Cardiac septum (tissue), 1 donor: ENCODE measurements at places on chromosomes 2 and 18. TPM values are rescaled to one million over a fixed set of nuclear protein-coding genes. Genes with fewer than 3 reads are reported as not detected.

Gene FASTKD2
- total RNA-seq, result 32.3 TPM

Gene TUBB6
- 155 TPM for total RNA-seq

Gene HSBP1L1
- 7.9 TPM for total RNA-seq

Gene DCDC2C
- total RNA-seq, result not detected

Gene KYNU
- total RNA-seq, result 0.67 TPM

DNA sequence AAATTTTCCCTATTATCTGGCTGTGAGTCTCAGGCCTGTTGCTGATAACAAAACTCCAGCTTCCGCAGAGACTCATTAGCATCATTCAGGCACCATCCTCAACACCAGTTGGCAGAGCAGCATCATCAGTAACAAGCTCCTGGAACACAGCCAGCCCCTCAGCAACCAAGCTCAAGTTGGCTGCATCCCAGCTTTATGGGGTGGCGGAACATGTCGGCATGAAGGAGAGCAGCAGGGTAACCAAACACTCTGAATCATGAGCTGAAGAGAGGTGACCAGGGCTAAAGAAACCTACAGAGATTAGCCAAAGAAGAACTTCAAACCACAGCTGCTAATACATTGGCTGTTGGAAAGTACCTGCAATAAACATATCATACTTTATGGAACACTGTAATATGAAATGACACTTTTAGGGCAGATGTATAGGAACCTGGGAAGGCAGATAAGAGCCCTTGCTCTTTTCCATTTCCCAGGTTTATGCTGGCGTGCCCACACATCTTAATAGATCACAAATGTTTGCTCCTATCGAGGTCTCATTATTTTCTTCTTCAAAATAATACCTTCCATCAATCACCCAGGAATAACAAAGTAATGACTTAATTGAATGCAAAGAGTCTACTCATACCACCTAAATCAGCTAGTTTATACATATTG is 63.8 kb downstream of the PDE11A start:
- DNase-seq, result peak; percentile 78

GRCh38 chr2:111209045-111209514 is 88.4 kb downstream of the BCL2L11 start:
- no peak for DNase-seq

DNA sequence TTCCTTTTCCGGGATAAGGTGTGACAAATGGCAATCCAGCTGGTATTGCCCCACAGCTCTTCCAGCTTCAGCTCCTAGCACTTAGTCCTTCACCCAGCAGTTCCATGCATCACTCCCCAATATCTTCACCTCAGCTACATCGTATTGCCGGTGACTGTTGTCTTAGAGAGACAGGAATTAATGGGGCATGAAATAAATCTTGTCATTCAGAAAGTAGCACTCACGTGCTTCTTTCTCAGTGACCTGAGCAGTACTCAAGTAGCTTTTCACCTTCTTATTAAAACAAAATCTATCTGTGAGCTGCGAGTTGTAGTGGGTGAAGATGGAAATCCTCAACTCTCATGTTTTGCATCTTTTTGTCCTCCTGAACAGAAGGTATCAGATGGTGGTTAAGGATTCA is 72.8 kb downstream of the PTH2R start:
- no peak for DNase-seq

DNA sequence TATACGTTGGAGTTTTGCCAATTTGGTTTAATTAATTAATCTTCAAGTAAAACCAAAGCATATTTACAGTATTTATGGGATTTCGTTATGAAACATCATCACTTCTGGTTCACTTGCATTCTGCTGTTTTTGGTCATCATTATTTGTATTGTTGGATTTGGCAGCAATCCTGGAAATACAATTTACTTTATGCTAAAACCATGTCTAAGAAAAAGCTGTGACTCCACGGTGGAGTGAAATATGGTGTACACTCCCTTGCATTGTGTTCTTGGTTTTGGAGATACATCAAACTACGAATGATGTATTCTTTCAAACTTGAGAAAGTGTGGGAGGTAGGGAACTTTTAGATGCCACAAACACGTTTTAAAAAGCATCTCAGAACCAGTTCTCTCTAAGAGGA is 106.4 kb downstream of the CTAGE1 start:
- no peak for DNase-seq

- DNase-seq, result no peak
Observed at GRCh38 chr2:9410108-9410507, 13.2 kb downstream of the ITGB1BP1 start.

- no peak for DNase-seq
Observed at GRCh38 chr2:112777036-112777435, 7.3 kb downstream of the IL1A start.

- DNase-seq, result no peak
Observed at GRCh38 chr2:171309455-171310286, 124.1 kb downstream of the METTL8 start.

GRCh38 chr18:66894851-66895250 is 291.0 kb upstream of the CDH19 start:
- DNase-seq, result no peak

GRCh38 chr2:163374282-163374681 is 361.5 kb downstream of the FIGN start:
- DNase-seq, result no peak

- peak; percentile 83 for DNase-seq
Observed at GRCh38 chr2:100895402-100895801, 75.5 kb downstream of the NPAS2 start.

DNA sequence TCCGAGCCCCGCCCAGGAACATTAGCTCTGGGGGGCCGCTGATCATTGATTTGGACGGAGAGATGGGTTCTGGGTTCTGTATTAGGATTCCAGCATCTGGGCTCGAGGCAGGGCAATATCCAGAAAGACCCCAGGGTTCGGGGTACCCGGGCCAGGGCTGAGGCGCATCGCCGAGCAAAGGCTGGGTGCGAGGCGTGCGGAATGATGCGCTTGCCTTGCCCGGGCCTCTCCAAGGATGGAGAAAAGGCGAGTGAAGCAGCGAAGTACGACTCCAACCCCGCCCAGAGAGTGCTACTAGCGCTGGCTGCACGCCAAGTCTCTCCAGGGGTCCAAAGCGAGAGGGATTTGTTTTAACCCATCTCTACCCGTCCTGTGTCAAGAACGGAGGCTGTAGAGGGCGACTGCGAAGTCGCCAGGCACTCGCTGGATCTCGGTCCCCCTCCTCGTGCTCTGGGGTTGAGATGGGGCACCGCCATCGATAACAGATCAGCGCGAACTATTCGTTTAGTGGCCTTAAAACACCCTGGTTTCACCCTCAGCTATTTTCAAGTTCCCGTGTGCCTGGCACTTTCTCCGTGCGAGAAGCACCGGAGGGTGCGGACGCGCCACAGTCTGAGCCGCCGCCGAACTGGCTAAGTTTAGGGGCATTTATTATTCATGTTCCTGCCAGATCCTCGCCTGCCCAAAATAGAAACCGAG is 1.9 kb downstream of the ADCYAP1 start:
- no peak for DNase-seq

DNA sequence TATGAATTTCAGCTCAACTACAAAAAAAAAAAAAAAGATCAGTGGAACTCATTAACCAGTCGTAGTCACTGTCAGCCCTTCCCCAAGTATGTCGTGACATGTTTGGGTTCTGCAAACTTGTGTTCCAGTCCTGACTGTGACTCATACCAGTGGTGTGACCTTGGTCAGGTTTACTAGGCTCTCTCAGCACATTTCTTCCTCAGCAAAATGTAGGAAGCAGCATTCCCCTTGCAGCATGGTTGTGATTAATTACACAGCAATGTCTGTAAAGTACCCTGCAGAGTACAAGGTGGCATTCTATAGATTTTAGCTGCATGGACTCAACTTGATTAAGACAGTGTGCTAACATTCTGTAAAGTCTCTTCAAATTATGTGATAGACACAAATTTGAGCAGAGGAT is 156.9 kb downstream of the LAMA1 start:
- no peak for DNase-seq

- DNase-seq, result peak; percentile 64
Observed at GRCh38 chr2:120770176-120770575, 34.5 kb downstream of the GLI2 start.

- no peak for DNase-seq
Observed at GRCh38 chr2:127575941-127576432, 40.5 kb downstream of the MYO7B start.
